ENCODE measurements at places on chromosomes 12 and 14.
A peak's percentile ranks its signal among the peaks of the same experiment; 100 is the strongest.

DNA sequence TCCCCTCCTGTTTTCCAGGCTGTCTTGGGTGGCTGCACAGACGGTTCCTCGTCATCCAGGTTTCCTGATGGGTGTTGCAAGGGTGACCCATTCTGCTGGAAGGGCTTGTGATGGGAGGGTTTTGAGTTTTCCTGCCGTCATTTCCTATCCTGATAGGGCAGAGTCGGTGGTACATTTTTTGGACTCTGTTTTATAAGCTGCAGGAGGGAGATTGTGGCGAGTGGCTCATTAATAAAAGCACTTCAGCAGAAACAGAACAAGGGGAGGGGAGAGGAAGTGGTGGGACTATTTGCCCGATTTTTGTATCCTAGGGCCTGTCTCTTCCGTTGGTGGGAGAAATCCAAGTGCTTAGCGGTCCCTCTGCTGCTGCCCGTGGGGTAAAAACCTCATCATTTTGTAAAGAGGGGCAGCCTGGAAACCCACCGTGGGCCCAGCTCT is 40.0 kb downstream of the TSPAN9 start:
- DNase-seq: peak; percentile 93

- peak; percentile 96 for DNase-seq
These were observed 102.7 kb downstream of the TMEM30B start for GRCh38 chr14:61178226-61179060.

DNA sequence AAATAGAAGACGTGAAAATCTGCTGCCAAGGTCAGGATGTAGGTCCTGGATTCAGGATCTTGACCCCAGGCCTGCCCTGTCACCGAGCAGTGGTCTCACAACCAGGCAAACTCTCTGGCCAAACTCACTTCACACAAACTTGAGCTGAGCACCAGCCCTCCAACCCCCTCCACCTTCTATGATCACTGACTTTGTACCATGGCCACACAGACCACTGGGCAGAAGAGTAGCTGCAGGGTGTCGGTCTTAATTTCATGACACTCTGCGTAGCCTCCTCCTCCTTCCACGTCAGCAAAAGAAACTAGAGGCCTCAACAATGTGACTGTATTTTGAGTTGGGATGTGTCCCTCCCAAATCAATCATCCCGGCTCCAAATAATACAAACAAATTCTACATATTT is 7.2 kb upstream of the TBX3 start:
- DNase-seq: no peak

- DNase-seq: no peak
These were observed 39.9 kb downstream of the KIF26A start for GRCh38 chr14:104178279-104178678.

DNA sequence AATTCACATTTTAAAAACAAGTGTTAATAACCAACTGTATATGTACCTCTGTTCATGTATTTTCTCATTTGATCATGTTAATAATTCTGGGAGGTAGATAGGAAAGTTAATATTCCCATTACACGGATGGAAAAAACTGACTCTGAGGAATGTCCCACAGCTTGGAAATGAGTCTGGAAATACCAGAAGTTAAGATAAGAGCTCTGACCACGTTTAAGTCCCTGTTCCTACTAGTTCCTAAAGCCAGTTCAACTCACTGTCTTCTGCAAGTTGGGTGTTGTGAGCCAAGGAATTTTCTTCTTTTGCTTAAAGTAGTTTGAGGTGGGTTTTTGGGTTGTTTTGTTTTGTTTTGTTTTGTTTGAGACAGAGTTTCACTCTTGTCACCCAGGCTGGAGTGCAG is 104.5 kb downstream of the TMEM30B start:
- DNase-seq: no peak

GRCh38 chr14:98733536-98733935 is 538.5 kb downstream of the BCL11B start:
- no peak for DNase-seq

DNA sequence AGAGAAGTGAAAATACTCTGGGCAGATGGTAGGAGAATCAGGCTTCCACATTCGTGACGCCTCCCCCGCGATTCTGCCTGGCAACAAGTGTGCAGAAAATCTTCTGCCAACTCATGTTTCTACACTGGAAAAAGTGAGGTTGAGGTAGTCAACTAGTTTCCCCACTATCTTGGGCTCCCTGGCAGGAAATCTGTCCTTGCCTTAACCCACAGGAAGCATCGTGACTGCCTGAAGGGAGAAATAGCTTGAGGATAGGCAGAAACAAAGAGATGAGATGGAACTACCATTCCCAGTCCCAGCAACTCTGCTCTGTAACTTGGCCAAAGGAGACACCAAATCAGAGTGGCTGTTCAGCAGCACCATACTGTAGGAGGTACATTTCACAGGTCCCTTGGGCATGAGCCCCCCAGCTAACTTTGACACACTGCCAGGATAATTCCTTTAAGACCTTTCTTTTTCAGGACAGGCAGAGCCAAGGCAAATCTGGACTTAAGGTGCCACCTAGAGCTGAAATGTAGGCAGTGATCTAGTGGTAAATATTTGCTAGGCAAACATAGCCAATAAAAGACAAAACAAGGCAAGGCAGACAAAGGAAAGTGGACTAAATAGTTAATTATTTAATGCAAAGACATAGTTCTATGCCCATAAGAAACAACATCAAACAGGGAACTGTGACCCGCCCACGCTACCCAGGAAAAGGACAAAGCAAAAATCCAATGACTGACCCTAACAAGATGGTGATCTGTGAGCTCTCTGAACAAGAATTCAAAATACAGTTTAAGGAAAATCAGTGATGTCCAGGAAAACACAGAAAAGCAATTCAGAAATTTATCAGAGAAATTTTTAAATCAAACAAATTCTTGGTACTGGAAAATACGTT is 205.1 kb downstream of the PTPRO start:
- no peak for DNase-seq

GRCh38 chr12:51362747-51363342 is 16.4 kb upstream of the CELA1 start:
- DNase-seq: no peak
